Activated T-cell treated with anti-CD3 and anti-CD28 coated beads for 4 hours (primary cell): ENCODE measurements at places on chromosomes 16 and 17.

DNA sequence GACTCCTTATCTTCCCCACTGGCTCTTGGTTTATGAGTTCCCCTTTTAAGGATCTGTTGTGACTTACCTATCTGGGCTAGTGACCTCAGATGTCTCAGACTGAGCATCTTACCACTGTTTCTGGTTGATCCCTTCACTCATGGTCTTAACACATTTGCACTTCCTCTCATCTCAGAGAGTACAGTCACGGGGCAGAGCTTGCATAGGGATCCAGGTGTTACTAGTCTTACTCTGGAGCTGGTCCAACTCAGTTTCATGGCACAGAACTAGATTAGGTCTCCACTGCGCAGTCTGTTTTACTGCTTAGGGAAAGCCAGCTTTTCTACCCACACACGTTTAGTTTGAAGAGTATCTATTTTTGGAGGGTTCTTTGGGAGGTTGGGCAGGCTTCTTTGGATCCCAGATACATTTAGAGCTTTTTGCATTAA is 10.2 kb downstream of the GABARAPL2 start:
- DNase-seq, result no peak

- no peak for DNase-seq
Measured at GRCh38 chr17:74217037-74217730, 3.8 kb downstream of the TTYH2 start.

DNA sequence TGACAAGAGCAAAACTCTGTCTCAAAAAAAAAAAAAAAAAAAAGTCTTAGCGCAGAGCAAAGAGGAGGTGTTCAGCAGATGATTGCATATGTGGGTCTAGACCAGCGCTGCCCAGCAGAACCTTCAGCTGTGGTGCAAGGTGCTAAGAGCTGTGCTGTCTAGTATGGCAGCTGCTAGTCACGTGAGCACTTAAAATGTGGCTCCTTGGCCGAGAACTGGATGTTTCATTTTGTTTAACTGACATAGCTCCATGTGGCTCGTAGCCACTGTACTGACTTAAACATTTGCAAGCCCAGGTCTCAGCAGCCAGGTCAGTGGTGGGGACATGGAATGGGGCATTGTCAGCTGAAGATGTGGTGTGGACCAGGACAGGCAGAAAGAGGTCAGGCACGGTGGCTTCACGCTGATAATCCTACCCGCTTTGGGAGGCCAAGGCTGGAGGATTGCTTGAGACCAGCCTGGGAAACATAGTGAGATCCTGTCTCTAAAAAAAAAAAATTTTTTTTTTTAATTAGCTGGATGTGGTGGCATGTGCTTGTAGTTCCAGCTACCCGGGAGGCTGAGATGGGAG is 9.2 kb downstream of the C1QTNF1 start:
- no peak for DNase-seq

- no peak for DNase-seq
Measured at GRCh38 chr17:65865715-65866425, 304.4 kb upstream of the AXIN2 start.

DNA sequence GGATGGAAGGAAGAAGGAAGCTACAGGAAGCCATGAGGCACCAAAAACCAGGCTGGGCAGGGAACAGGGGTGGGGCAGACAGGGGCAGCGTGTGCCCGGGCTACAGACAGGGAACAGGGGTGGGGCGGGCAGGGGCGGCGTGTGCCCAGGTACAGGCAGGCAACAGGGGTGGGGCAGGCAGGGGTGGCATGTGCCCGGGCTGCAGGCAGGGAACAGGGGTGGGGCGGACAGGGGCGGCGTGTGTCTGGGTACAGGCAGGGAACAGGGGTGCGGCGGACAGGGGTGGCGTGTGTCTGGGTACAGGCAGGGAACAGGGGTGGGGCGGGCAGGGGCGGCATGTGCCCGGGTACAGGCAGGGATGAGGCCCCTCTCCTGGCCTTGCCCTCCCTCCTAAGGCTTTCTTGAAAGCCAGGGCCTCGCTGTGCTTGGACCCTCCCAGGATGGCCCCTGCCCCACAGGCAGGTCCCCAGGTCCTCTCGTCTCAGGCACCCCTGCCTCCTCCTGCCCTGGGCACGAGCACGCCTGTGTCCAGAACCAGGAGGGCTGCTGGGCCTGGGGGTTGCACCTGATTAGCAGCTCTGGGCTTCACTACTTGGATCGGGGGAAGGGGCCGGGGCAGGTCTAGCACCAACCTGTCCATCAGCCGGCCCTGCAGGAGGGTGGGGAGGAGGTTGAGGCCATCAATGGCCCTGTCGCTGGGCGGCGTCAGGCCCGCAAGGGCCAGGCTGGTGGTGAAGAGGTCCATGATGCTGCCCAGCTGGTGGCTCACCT is 14.5 kb upstream of the APRT start:
- no peak for DNase-seq

DNA sequence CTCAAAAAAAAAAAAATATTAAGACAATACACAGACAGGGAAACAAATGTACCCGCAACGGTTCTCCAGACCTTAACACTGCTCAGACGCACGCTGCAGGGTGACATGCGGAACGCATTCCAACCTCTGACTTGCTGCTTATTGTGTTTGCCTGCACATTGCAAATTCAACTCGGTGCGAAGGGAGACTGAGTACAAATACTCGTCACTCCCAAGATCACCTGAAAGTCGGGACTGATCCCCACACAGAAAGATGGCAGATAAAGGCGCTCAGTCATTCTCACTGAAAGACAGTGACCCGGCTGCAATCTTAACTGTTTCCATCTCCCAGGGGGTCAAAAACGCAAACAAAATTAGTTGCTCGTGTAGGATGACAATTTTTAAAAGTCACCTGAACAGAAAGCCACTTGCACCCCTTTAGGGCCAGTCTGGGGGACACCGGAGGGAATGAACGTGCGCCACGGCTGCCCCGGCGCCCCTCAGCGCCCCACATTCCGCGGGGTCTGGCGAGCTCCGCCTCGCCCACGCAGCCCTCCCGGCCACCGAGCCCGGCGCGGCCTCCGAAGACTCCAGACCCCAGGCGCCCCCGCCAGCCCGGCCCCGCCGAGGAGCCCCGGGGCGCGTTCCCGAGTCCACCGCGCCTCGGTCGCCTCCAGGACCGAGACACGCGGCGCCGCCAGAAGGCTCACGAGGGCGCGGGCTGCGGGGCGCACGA is 589 bp downstream of the CLCN7 start:
- no peak for DNase-seq

- DNase-seq, result no peak
Measured at GRCh38 chr16:396605-397004, 394 bp upstream of the NME4 start.

- no peak for DNase-seq
Measured at GRCh38 chr16:57446531-57447185, 527 bp downstream of the CIAPIN1 start.

GRCh38 chr16:89100601-89101302 is 7.1 kb downstream of the ACSF3 start:
- DNase-seq, result no peak

DNA sequence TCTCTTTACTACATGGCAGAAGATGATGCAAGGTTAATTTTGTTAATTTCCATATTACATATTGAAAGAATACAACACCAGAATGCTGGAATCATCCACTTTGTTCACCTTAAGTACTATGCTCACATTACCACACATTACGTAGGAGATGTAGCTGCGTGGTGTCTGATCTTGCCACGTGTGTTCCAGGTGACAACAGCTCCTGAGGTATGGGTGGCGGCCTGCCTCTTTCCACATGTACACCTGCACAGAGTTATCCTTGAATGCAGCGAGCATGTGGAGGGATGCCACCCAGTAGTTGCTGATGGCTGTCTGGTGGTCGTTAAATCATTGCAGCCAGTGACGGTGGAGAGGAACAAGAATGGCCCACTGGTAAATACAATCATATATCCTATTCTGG is 740.5 kb upstream of the EEF2KMT start:
- DNase-seq, result no peak

- DNase-seq, result no peak
Measured at GRCh38 chr17:11467639-11468038, 130.6 kb upstream of the DNAH9 start.

DNA sequence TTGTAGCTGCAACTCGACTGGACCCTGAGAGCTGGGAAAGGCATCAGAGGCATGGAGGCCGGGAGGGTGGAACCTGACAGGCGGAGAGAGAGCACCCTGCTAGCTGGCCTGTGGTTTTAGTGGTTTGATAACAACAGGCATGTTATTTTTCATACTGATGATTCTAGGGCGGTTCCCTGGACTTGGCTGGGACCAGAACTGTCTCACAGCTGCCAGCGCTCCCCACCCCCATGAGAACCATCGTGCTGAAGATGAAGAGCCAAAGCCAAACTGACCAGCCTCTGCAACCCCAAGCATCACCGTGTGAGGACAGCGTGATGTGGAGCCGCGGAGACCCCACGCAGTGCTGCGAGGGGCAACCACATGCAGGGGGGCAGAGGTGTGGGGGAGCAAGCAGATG is 28.5 kb downstream of the MXRA7 start:
- DNase-seq, result no peak

DNA sequence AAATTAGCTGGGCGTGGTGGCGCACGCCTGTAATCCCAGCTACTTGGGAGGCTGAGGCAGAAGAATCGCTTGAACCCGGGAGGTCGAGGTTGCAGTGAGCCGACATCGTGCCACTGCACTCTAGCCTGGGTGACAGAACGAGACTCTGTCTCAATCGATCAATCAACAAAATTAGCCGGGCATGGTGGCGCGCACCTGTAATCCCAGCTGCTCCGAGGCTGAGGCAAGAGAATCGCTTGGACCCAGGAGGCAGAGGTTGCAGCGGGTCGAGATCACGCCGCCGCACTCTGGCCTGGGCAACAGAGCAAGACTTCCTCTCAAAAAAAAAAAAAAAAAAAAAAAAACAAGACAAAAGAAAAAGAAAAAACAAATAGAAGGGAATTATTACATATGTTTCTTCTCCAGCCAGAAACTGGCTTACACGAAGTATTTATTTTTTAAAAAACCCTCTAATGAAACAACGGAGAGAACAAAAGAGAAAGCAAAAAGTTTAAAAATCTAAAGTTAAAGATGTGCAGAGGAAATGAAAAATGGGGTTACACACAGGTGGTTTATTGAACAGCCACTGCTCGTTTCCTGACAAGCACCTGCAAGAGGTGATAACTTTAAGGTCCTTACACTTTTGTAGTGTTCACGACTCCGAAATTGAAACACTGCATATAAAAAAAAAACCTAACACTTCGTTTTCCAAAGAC is 1.4 kb downstream of the SYNRG start:
- no peak for DNase-seq

- no peak for DNase-seq
Measured at GRCh38 chr16:49092704-49093103, 188.9 kb downstream of the CBLN1 start.

DNA sequence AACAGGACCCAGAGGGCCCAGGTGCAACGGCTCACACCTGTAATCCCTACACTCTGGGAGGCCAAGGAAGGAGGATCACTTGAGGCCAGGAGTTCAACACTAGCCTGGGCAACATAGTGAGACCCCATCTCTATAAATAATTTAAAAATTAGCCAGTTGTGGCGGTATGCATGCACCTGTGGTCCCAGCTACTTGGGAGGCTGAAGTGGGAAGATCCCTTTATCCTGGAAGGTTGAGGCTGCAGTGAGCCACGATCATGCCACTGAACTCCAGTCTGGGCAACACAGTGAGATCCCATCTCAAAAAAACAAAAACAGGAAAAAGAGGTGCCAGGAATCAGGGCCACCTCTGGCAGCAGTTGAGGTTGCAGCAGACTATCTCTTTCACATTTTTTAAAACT is 85.7 kb upstream of the NUDT7 start:
- DNase-seq, result no peak

GRCh38 chr16:75337430-75337829 is 86.0 kb upstream of the BCAR1 start:
- DNase-seq, result no peak

DNA sequence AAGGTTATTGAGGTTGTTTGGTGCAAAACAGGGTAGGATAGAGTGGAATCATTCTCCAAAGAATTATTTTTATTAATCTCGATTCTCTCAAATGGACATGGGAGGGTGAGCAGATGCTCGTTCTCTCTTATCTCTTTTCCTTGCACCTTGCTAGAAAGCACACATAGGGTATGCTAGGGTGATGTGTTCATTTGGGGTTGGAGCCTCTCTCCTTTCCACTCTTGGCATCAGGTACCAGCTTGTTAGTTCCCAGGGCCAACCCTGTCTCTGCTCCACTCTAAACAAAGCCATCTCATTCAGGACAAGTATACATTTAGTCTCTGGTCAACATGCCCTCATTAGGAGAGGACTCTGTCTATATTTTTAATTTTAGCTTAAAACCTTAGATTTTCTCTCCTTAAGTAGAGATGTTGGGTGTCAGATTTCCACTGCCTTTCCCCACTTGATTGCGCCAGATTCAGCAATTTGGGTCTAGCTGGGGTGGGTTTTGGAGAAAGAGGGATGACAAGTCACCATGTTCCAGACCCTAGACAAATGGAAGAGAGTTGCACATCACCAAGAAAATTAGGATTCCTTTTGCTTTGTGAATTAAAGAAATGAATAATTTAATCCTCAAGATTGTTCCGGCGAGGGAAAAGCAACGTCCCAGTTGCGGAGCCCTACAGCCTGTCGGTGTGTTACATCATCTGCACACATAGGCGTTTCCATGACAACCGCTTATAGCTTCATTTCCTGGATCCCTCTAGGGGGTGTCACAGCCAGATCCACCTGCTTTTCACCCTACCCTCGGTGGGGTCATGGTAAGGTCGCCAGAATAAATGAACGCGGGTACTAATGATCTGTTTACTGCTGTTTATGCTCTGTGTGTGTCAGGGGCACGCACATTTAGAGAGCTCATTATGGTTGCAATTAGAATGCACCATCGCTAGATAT is 41.6 kb downstream of the SNX11 start:
- no peak for DNase-seq

DNA sequence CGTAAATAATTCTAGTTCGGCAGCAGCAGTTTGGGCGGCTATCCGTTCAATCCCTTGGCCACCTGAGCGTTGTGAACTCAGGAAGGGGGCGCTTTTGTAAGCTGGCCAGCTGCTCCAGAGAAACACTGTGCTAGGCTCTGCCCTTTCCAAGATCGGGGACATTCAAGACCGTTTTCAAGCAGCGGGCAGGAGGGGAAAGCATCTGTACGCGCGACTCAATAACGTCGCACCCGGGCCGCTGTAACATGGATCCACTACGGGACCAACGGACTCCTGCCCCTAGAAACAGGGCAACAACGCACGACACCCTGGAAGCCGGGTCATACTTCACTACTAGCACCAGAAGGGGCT is 463 bp downstream of the TOP2A start:
- no peak for DNase-seq

DNA sequence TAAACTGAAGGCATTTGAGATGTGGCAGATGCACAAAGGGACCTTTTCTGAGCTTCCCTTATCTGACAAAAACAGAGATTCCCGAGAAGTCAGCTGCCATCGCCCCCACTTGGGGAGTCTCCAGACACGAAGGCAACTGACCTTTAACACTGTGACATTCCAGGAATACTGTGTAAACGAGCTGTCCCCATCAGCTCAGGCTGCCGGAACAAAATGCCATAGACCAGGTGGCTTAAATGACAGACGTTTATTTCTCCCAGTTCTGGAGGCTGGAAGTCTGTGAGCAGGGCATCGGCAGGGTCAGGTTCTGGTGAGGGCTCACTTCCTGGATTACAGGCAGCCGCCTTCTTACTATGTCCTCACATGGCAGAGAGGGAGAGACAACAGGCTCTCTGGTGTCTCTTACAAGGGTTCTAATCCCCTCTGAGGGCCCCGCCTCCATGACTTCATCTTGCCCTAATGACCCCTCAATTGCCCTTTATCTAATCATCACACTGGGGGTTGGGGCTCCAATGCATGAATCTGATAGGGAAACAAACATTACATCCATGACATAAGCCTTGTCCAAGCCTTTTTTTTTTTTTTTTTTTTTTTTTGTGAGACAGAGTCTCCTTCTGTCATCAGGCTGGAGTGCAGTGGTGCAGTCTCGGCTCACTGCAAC is 178.5 kb upstream of the RPL38 start:
- no peak for DNase-seq

- DNase-seq, result no peak
Measured at GRCh38 chr16:54106057-54106456, 180.5 kb downstream of the IRX3 start.
